ENCODE measurements at places on chromosomes 7 and 10. TPM values are rescaled to one million over a fixed set of nuclear protein-coding genes. Genes with fewer than 3 reads are reported as not detected.

The KCNMA1 gene
- total RNA-seq, result not detected

The SGPL1 gene
- total RNA-seq, result 8.5 TPM

The SPDYE16 gene
- total RNA-seq, result not detected

The CARD11 gene
- total RNA-seq, result 0.27 TPM

The CXCL12 gene
- total RNA-seq, result 19.4 TPM

The CDC14C gene
- not detected for total RNA-seq

The ENTPD7 gene
- 11.1 TPM for total RNA-seq

The FKBP6 gene
- total RNA-seq, result not detected

The CFAP58 gene
- total RNA-seq, result 0.39 TPM

The VSTM4 gene
- 0.40 TPM for total RNA-seq

The UTF1 gene
- not detected for total RNA-seq

The CALHM3 gene
- total RNA-seq, result not detected

The HDAC9 gene
- 39.5 TPM for total RNA-seq

The ITGB8 gene
- 0.34 TPM for total RNA-seq

The VWA2 gene
- total RNA-seq, result not detected

The GPR15LG gene
- total RNA-seq, result not detected

The SYT15B gene
- not detected for total RNA-seq

The PSTK gene
- 3.0 TPM for total RNA-seq

The STEAP1B gene
- total RNA-seq, result 47.8 TPM

The CHPF2 gene
- total RNA-seq, result 66.8 TPM

The OR2A5 gene
- total RNA-seq, result not detected

The RELN gene
- total RNA-seq, result 27.9 TPM

The FAM237B gene
- total RNA-seq, result not detected

The CTTNBP2 gene
- 0.27 TPM for total RNA-seq

The EMX2 gene
- total RNA-seq, result not detected

The OPN1SW gene
- not detected for total RNA-seq

The SUGCT gene
- not detected for total RNA-seq

The TSPAN13 gene
- 56.2 TPM for total RNA-seq

The MMP21 gene
- total RNA-seq, result not detected

The IFIT2 gene
- 5.9 TPM for total RNA-seq

The CPA4 gene
- 1.1 TPM for total RNA-seq

The CELF2 gene
- 15.6 TPM for total RNA-seq

The GOLGA7B gene
- total RNA-seq, result 0.05 TPM

The AZGP1 gene
- total RNA-seq, result not detected

The LIPF gene
- total RNA-seq, result not detected

The SRRM3 gene
- 0.93 TPM for total RNA-seq

The GPC2 gene
- total RNA-seq, result 0.89 TPM

The RSPH10B gene
- total RNA-seq, result 0.05 TPM

The SLC39A12 gene
- not detected for total RNA-seq

The SLC26A5 gene
- not detected for total RNA-seq
